ENCODE measurements at places on chromosomes 6 and 20.

DNA sequence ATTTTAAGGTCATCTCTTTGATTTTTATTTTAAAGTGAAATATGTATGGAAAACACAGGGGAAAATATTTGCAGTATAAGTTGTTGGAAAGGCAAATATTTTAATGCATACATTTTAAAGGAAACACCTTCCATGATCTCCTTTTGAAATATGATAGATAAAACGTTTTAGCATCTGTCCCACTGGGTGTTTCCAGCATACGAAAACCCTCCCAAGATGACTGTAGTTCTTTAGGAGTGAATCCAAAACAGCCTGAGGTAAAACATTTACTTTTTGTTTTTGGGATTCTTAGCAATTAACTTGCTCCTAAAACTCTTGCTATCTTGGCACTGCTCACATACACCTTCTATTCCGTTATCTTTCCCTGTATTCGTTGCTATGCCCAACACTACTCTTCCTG lies 210.0 kb downstream of the EPHA7 start:
- DNase-seq: no peak

GRCh38 chr6:81204731-81205130 lies 547.8 kb downstream of the TENT5A start:
- DNase-seq: no peak

GRCh38 chr6:142796571-142796970 lies 148.4 kb downstream of the HIVEP2 start:
- peak; percentile 49 for DNase-seq

DNA sequence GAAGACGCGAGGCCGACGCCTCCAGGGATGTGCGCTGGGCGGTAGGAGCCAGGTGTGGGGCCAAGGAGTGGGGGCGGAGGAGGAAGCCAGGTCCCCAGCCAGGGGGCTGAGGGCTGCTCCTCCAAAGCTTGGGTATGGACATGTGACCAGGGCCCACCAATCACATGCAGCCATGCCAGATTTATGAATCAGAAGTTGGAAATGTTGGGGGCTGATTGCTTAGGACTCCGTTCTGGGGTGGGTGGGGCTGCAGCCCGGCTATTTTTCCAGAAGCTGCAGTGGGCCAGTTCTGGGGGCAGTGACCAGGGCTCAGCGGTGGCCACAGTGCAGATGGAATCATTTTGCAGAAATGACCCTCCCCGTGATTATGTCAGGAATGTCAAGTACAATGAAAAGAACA lies 96.0 kb downstream of the CEBPB start:
- DNase-seq: no peak

DNA sequence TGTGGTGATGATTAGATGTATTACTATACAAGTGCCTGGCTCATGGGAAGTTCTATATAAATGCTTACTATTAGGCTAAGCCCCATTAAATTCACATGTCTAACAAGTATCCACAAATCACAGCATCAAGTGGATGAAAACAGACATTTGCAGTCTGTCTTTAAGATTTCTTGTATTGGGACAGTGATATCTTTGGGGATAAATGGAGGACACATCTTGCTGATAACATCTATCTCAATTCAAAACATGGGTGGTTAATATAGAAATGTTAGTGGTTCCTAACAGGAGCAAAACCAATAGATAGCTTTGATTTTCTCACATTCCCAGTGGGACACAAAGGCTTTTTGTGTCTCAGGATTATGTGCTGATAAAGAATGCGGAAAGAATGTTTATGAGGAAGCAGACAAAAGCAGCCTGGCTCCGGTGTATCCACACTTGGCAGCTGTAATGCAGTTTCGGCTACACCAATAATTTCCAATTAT lies 29.3 kb downstream of the PTPRK start:
- no peak for DNase-seq

DNA sequence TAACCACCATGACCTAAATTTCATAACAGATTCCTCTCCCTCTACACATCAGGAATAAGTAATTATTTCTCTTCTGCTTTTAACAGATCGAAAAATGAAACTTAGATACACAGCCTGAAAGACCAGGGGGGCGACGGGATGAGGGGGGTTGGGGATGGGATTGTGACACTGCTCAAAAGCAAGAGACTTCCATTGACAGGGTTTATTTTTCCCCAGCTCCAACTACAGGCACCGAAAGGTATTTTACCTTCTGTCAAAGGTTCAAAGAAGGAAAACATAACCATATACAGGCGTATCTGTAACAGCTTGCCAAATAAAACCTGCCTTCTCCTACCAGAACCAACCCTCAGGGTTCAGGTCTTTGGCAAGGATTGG lies 1.3 kb downstream of the EPHA7 start:
- DNase-seq: no peak

DNA sequence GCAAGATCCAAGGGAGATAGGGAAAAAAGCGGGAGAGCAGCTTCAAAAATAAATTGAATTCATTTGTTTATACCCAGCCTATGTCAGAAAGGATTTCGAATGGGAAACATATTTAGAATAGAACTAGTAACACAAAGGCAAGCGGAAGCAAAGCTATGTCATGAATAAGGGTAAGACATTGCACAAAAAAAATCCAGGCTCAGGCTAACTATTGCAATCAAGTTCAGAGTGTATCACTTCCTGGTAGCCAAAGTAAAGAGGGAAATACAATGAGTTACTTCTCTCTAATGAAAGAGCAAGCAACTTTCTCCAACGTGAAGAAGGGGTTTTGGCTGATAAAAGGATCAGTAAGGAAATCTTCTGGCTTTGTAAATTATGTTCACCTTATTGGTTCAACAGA lies 212.8 kb downstream of the ZMYND8 start:
- DNase-seq: no peak

GRCh38 chr20:35954907-35955251 lies 577 bp upstream of the SCAND1 start:
- no peak for DNase-seq

DNA sequence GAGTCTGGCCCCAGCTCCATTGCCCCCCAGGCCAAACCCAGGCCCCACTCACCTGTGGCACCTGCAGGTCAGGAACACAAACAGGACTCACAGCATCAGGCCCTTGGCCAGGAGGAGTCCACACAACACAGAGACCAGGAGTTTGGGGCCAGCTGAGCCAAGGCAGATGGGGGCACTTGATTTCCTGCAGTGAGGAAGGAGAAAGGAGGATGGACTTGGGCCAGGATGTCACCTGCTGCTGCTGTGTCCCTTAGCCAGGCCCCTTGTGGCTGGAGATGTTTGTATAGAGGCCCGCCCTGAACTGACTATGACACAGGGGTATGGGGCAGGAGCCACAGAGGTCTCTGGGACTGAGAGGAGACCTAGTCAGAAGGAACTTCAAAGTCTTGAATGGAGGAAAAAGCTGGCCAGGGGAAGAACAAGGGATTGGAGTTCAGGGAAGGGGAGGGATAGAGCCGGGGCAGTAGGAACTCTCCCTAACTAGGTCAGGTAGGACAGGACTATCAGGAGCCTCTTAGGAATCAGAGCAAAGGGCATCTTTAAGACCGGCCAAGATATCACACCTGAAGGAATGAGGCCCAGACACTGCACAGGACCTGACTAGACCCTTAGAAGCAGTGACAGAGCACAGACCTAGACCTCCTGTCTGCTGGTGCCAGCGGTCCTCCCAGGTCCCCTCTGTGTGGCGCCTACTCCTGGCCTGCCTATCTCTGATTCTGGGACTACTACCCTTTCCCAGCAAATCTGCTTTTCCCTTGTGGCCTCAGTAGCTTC lies 8.8 kb upstream of the TREML2 start:
- DNase-seq: no peak

DNA sequence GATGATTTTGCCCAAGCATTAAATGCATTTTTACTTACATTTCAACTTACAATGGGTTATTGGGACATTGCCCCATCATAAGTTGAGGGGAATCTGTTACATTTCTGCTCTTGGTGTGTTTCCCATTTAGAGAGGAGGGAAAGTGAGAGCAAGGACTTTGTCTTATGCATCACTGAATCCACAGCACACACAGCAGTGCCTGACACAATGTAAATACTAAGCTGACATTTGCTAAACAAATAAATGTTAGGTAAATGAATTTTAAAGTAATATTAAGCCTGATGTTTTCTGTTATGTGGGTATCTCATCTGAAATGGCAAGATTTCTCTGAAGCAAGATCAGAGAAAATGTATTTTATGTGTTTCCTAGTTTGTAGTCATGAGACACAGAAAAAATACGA lies 143.6 kb upstream of the STXBP5 start:
- DNase-seq: no peak

DNA sequence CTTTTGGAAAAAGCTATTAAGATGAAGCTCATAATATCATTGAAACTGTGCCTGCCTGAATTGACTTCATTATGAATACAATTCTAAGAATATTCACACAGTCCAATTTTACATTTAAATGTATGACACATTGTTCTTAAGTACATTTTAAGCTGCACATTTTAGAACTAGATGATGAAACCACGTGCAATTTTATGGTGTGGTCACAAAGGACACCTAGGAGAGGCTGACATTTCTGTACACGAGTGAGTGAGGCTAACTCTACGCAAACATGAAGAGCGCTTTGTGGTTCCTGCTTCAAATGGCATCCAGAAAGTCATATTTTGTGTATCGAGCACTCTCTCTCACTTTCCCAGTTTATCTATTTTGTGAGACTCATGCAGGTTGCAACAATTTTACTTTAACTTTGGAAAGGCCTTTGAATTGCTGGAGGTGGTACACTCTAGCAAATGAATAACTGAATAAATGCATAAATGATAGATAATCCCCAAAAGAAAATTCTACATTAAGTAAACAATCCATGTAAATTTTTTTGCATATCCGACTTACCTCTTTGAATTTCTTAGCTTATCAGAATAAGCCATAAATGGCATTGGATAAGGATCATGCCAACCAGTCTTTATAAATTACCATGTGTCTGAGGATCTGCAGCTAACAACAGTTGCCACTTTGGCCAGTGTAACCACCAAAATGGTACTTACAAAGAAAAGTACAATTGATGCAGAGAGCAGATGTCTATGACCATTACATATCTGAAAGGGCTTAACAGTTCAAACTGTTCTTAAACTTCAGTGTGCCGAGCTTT lies 97.3 kb downstream of the NRSN1 start:
- DNase-seq: no peak

DNA sequence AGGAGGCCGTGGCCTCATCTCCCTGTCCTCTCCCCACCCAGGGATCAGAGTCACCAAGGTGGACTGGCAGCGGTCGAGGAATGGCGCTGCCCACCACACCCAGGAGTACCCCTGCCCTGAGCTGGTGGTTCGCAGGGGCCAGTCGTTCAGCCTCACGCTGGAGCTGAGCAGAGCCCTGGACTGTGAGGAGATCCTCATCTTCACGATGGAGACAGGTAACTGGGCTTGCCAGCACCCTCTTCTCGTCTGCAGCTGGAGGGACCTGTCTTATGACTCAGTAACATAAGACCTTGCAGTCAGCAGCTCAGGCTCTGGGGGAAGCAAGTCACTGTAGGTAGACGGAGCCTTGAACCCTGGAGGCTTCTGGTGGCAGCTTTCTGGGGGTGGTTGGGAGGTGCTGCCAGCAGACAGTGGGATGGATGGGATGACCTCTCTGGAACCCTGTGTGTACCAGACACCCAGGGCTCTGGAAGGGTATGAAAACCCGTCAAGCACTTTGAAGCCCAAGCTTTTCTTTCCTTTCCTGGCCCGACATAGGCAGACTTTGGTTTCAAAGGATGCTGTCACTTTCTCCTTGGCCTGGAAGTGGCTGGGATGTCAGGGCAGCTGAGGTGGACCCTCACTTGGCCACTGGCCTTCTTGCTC lies 13.8 kb downstream of the TGM6 start:
- DNase-seq: no peak

DNA sequence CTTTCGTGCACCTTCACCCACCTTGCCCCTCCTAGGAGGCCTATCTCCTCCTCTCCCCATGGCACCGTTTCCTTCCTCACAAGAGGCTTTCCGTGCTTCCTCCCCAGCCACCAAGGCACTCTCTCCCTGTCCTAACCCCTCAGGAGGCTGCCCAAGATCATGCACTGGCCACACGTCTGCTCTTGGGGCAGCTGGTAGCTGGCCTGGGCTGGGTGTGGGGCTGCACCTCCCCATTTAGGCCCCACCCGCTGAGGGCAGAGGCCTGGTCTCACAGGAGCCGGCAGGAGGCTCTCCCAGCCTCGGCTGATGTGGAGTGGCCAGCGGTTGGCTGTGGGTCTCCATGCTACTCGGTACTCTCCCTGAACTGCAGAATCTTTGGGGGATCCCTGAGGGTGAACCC lies 13.6 kb downstream of the NOL4L start:
- DNase-seq: no peak

DNA sequence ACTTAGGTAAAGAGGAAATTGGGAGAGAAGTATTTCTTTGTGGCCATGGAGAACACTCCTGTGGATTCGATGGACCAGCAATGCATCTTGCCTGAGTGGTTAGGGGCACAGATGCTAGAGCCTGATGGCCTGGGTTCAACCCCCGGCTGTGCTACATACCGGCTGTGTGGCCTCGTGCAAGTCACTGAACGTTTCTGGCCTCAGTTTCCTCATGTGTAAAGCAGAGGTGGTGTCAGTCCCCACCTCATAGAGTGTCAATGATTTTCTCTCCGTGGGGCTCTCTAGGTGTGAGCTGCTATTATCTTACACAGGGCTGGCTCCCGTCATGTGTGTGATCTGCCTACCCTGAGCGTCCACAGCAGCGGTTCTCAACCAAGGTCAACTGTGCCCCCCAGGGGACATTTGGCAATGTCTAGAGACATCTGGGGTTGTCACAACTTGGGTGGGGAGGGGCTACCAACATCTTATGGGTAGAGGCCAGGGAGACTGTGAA lies 50.0 kb upstream of the PTPN1 start:
- no peak for DNase-seq

DNA sequence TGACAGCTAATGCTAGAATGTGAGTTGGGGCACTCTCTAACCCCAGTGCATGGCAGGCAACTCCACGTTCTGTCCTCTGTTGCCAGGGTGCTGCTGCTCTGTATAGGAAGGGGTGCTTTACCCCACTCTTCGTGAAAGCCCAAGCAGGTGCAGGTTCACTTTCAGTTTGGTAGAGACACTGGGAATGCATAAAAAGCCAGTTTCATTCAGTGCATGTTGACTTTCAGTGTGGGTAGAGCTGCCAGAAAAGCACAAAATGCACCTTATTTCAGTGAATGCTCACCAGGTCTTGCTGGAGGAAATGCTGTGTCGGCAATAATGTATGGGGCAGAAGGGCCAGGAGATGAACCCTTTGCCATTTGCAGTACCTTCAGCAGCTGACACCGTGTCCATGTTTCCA lies 62.1 kb upstream of the ADGRB3 start:
- DNase-seq: no peak

- no peak for DNase-seq
Measured at GRCh38 chr6:26312096-26312463, 52.9 kb upstream of the BTN3A2 start.

- DNase-seq: no peak
Measured at GRCh38 chr6:7579851-7580250, 10.1 kb upstream of the SNRNP48 start.

All from NCI-H187 (cell line).